Activated T-helper 1 cell treated with anti-CD3 and anti-CD28 coated beads, Interleukin-12 subunit alpha, Interleukin-12 subunit beta, Interleukin-2, Interleukin-4 antibody, amounts not matched to agents 30 ng/mL and 10 ng/mL and 1 ng/mL, durations not matched to agents 14 hours and 24 hours and 36 hours (primary cell): ENCODE measurements at places on chromosomes 4 and X. TPM values are rescaled to one million over a fixed set of nuclear protein-coding genes. Genes with fewer than 3 reads are reported as not detected.
A peak's percentile ranks its signal among the peaks of the same experiment; 100 is the strongest.

DNA sequence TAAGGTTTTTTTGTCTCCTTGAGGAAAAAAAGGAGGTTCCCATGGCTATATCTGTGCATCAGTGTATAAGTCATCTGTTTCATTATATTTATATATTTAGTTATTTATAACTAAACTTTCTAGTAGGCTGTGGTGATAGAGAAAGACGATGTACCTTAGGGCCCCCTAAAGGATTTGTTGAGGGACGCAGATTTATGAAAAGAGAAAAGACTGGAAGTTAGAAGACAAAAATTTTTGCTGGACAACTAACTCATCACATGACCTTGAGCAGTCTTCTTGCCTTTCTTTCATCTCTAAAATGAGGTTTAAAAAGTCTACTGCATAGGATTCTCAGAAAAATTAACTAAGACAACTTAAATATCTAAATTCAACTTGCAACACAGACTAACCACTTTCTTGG is 6.1 kb downstream of the GASK1B start:
- no peaks in the 10 kb centered on the region for H3K36me3 ChIP-seq
- H3K4me3 ChIP-seq: no peak overlapping the region
- DNase-seq: no peak
- no peak overlapping the region for H3K27ac ChIP-seq

DNA sequence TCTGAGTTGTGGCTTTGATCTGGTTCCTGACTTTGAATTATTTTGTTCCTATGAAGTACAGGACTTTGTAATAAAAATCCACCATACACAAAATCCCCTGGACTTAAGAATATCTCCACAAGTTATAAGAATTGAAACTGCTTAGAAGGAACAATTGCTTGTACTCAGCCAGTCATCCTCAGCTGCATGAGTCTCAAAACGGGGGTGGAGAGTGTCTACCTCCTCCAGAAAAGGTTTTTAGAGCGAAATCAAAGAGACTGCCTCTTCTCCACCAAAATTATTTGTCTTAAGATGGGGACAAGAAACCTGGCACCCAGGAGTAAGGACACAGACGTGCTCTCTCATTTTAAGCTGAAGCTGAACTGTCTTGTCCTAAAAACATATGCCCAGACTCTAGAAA is 74.7 kb downstream of the SNCA start:
- no peak overlapping the region for H3K27ac ChIP-seq
- H3K4me3 ChIP-seq: no peak overlapping the region
- DNase-seq: no peak
- no peaks in the 10 kb centered on the region for H3K36me3 ChIP-seq

DNA sequence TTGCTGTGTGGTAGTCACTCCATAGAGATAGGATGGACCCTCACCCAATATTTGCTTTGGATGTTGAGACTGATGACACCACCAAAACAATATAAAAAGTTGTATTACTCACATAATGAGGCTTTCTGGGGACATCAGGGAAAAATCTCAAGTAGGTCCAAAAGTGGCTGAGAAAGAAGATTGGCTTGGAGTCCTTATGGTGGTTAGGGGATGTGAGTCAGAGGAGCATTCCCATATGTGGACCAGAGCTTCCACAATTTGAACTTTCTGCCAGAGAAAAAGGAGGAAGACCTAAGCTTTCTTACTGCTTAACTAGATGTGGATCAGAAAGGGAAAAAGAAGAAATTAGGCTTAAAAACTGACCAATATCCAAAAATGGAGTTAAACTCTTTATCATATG is 460.5 kb downstream of the SH3BGRL start:
- H3K4me1 ChIP-seq: no peaks in the 10 kb centered on the region
- no peaks in the 10 kb centered on the region for H3K36me3 ChIP-seq
- H3K27ac ChIP-seq: no peak overlapping the region
- H3K27me3 ChIP-seq: no peaks in the 10 kb centered on the region
- no peak overlapping the region for H3K4me3 ChIP-seq
- no peak for DNase-seq

GRCh38 chr4:178086320-178086719 is 644.1 kb upstream of the AGA start:
- no peak for DNase-seq
- no peaks in the 10 kb centered on the region for H3K27me3 ChIP-seq
- H3K4me3 ChIP-seq: no peak overlapping the region
- H3K36me3 ChIP-seq: no peaks in the 10 kb centered on the region

DNA sequence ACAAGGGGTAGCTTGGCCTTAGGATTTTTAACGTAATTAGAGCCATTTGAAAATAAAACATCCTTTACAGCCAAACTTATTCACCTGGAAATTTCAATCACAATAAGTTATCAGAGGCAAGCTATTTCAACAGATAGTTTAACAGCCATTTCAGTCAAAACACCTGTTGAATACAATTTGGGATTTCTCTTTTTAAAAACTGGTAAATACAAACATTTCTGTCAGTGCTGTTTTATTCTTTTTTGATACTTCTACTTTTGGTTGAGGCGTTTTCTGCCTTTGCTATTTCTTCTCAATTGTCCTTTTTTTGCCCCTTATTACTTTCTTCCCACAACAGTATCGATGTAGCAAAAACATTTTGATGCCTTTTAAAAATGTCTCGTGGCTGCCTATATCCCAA is 2.1 kb upstream of the DACH2 start:
- H3K36me3 ChIP-seq: no peaks in the 10 kb centered on the region
- H3K27ac ChIP-seq: no peak overlapping the region
- H3K4me3 ChIP-seq: no peak overlapping the region
- no peaks in the 10 kb centered on the region for H3K4me1 ChIP-seq
- DNase-seq: no peak

DNA sequence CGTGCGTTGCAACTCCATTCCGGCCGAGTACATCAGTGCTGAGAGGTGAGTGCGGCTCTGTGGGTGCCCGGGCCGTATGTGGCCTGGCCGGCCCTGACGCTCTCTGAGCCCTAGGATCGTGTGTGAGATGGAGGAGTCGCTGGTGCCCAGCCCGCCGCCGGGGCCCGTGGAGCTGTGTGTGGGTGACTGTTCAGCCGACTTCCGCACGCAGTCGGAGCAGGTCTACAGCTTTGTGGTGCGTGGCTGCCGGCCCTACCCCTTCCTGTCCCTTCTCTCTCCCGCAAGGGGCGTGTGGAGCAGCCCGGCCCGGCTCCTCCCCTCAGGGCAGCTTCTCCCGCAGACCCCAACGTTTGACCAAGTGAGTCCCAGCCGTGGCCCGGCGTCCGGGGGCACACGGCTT is 8.0 kb downstream of the PLXNA3 start:
- no peaks in the 10 kb centered on the region for H3K27me3 ChIP-seq
- H3K4me1 ChIP-seq: no peaks in the 10 kb centered on the region
- no peak overlapping the region for H3K27ac ChIP-seq
- no peak for DNase-seq
- no peak overlapping the region for H3K4me3 ChIP-seq

GRCh38 chrX:22987452-22987851 is 12.3 kb upstream of the DDX53 start:
- H3K4me3 ChIP-seq: no peak overlapping the region
- no peak for DNase-seq
- H3K36me3 ChIP-seq: no peaks in the 10 kb centered on the region
- no peaks in the 10 kb centered on the region for H3K27me3 ChIP-seq

DNA sequence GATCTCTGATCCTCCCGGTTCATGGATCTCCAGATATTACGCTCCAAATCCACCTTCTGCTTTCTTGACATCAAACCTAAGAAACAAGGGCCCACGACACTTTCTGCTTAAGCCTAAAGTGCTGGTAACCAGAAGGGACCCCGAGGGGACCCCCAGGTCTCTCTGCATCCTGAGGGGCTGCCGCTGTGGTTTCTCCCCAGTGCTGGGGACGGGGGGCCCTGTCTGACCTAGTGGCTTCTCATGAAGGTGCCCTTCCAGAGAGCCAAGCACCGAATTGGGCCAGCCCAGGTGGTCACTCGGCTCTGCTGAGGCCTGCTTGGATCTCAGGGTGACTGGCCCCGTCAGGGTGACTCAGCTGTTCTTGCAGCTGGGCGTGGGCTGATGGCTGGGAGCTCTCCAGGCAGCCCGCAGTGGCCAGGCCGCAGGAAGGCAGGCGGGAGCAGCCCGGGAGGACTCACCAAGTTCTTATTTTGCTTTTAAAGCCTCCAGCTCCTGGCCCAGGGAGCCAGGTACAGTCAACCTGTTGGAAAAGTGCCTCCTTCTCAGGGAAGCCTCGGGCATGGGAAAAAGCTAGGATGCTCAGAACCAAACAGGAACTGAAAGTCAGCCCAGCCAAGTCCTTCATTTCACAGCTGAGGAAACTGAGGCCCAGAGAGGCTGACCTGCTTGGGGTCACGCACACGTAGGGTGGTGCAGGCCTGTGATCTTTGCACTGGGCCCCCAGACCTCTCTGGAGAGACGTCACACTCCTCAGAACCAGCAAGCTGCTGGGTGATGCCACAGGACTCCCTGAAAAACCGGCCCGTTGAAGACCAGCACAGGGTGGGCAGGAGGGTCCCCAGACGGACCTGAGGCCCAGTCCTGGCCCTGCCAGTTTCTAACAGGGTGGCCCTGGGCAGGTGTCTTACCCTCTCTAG is 16.7 kb downstream of the BLOC1S4 start:
- H3K27ac ChIP-seq: no peak overlapping the region
- peaks cover 6% of the 10 kb centered on the region for H3K4me1 ChIP-seq
- no peak for DNase-seq
- no peak overlapping the region for H3K4me3 ChIP-seq
- no peaks in the 10 kb centered on the region for H3K36me3 ChIP-seq
- no peaks in the 10 kb centered on the region for H3K27me3 ChIP-seq

DNA sequence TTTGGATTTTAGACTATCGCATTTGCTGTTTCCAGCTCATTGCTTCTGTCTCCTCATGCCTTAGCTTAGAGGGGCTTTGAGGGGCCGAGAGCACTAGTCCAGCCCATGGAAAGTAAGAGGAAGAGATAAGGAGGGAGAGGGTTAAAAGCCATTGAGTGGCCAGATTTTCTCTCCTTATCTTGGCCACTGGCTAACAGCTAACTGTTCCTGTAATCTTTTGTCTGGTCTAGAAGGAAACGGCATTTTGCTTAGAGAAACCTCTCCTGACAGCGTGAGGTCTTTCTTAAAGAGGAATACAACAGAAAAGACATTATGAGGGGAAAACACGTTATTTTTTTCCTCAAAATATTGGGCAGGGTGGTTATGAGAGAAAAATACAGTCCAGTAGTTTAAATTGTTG is 7.9 kb downstream of the GPR101 start:
- H3K4me3 ChIP-seq: no peak overlapping the region
- peaks cover 3% of the 10 kb centered on the region for H3K36me3 ChIP-seq
- no peak overlapping the region for H3K27ac ChIP-seq
- DNase-seq: no peak
- peaks cover 3% of the 10 kb centered on the region for H3K4me1 ChIP-seq

GRCh38 chrX:14027511-14028019 is 2.1 kb downstream of the GEMIN8 start:
- peaks cover 33% of the 10 kb centered on the region for H3K4me1 ChIP-seq
- H3K27me3 ChIP-seq: no peaks in the 10 kb centered on the region
- peak overlapping the region; percentile 93 for H3K27ac ChIP-seq
- peak overlapping the region; percentile 99 for H3K4me3 ChIP-seq

GRCh38 chr4:114386637-114387233 is 211.9 kb upstream of the UGT8 start:
- DNase-seq: no peak
- peaks cover 2% of the 10 kb centered on the region for H3K27me3 ChIP-seq
- no peaks in the 10 kb centered on the region for H3K4me1 ChIP-seq
- H3K36me3 ChIP-seq: no peaks in the 10 kb centered on the region
- H3K4me3 ChIP-seq: no peak overlapping the region
- no peak overlapping the region for H3K27ac ChIP-seq

GRCh38 chr4:73836373-73837279 is at the start of gene CXCL6:
CXCL6 (plus strand) TSS chr4:73836678; CDS start chr4:73836751, 73 bp downstream.
- DNase-seq: no peak
- peaks cover 17% of the 10 kb centered on the region for H3K27me3 ChIP-seq
- no peaks in the 10 kb centered on the region for H3K36me3 ChIP-seq
- no peak within 1 kb of the TSS for H3K27ac ChIP-seq
- H3K4me1 ChIP-seq: no peaks in the 10 kb centered on the region

DNA sequence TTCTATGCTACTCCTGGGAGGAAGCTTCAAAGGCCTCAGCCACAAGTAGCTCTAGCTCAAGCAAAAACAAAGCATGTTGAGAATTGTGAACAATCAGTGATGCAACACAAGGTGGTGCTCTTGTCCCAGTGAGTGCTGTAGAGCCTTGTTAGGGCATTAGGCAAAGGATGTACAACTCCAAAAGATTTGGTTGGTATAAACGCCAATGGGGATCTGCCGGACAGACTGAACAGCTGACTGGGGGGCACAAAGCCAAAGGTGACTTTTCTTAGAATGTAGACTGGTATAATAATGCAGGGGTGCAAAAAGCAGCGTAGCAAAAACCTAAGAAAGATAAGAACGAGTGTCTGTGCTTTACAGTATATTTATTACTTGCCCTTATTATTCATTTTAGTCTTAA is 62.6 kb upstream of the ALB start:
- H3K36me3 ChIP-seq: no peaks in the 10 kb centered on the region
- peaks cover 5% of the 10 kb centered on the region for H3K27me3 ChIP-seq
- H3K27ac ChIP-seq: no peak overlapping the region
- H3K4me1 ChIP-seq: no peaks in the 10 kb centered on the region
- H3K4me3 ChIP-seq: no peak overlapping the region

The GPRASP2 gene
- total RNA-seq: 0.10 and 0.15 TPM in 2 replicates

The KDR gene
- not detected in 2 replicates for total RNA-seq

The APLN gene
- 0.12 and 0.26 TPM in 2 replicates for total RNA-seq

The ADD1 gene
- 200 and 203 TPM in 2 replicates for total RNA-seq

The XK gene
- total RNA-seq: 0.27 and 0.39 TPM in 2 replicates

The GYPE gene
- 0.16 TPM in 1 of 2 replicates, not detected in the other for total RNA-seq

The RRH gene
- 0.13 TPM in 1 of 2 replicates, not detected in the other for total RNA-seq

The H2BW2 gene
- not detected in 2 replicates for total RNA-seq

The DCAF8L2 gene
- not detected in 2 replicates for total RNA-seq
